HuH-7 (cell line): ENCODE measurements at places on chromosomes 6 and 20.

DNA sequence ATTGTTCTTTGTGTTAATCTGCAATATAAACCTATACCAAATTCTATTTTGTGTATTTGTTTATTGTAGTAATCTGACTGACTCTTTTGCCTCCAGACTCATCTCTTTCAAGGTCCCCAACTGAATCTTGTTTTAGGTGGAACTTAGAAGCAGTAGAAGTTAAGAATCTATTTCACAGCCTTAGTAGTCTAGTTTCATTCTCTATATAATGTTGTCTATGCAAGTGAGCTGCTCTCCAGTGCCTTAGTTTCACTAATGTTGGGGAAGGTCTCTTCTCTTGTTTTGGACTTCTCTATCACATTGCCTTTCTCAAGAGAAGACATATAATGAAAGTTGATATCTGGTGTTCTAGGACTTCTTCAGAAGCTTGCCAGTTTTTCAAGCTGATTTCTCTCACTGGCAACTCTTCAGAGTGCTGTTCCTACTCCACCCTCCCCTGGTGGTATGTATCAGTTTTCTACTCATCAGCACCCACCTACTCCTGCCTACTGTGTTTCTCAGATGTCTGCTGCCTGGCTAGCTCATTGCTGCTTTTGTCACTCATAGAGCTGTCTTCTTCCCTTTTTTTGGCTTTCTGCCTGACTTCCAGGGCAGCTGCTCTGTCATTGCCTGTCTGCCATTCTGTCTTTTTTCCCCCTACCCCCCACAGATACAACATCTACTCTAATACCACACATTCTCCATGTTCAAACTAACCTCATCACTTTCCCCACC, 82.1 kb downstream of the PTPRA start:
- no peak for DNase-seq

DNA sequence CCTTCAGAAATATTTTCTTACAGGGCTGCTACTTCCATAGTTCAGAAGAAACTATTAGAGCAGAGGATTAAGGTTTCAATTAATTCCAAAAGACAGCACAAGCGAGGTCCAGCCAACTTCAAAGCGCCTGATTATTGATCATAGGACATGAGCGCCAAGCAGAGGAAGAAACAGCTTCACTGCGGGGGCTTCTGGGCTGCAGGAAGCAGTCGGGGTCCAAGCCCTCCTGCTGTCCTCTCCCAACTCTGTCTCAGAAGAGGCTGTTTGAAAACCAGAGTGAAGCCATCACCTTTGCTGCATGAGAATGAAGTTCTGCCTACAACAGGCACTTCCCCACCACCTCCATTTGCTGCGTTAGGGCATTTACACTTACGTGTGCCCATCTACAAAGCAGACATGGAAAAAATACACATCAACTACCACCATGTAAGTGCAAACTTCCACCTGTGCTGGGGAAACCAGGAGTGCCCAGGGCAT, 23.9 kb downstream of the SUMO4 start:
- DNase-seq = no peak

- no peak for DNase-seq
These were observed 85.2 kb upstream of the MAFB start for GRCh38 chr20:40774252-40774651.

GRCh38 chr6:45617441-45617840, 239.7 kb upstream of the SUPT3H start:
- no peak for DNase-seq

DNA sequence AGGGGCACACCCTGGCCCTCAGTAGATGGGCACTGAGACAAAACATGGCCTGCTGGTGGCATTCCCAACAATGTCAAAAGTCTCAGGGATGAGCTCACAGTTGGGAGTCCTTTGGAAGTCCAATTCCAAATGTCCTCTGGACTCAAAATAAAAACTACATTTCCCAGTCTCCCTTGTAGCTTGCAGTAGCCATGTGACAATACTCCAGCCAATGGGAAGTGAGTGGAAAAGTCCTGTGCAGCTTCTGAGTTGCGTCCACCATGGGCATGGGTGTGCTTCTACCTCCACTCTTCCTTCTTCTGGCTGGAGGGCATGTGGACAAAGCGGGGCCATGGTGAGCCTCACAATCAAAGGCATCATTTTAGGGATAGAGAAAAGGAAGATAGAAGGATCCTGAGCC, 5.8 kb upstream of the ADAM33 start:
- DNase-seq = peak; percentile 86

DNA sequence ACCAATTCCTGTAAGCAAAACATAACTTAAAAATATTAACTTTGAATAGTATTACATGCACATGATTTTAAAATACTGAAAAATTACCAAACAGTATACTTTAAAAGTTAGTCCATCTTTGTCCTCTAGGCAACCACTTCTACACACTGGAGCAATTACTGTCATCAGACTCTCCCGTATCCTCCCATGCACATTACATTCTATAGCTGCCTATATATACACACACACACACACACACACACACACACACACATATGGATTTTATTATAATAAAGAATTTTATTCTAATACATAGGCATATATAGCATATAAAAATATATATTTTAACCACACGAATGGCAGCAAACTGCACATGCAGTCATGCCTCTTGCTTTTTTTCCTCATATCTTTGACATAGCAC, 8.2 kb downstream of the REV3L start:
- no peak for DNase-seq
